H1 (cell line): ENCODE measurements at places on chromosomes 1 and 21. TPM values are rescaled to one million over a fixed set of nuclear protein-coding genes. Genes with fewer than 3 reads are reported as not detected.

The RBM34 gene
- total RNA-seq = 108 and 115 TPM in 2 replicates

The E2F2 gene
- 6.1 and 7.0 TPM in 2 replicates for total RNA-seq

The DNM3 gene
- 7.4 and 8.5 TPM in 2 replicates for total RNA-seq

The LAX1 gene
- total RNA-seq = 0.11 and 0.23 TPM in 2 replicates

The KIFAP3 gene
- 3.2 TPM in 2 replicates for total RNA-seq

The KIAA1614 gene
- 2.6 and 3.1 TPM in 2 replicates for total RNA-seq

The S100A8 gene
- total RNA-seq = not detected in 2 replicates

The MTHFR gene
- total RNA-seq = 17.9 and 18.5 TPM in 2 replicates

The FAM167B gene
- 3.2 and 3.9 TPM in 2 replicates for total RNA-seq

The ZBED6 gene
- 24.1 and 25.9 TPM in 2 replicates for total RNA-seq

The SH2D1B gene
- not detected in 2 replicates for total RNA-seq

The HOOK1 gene
- total RNA-seq = 34.5 and 39.5 TPM in 2 replicates

The ZBTB18 gene
- total RNA-seq = 14.0 and 14.4 TPM in 2 replicates

The TMEM52 gene
- 14.6 and 15.0 TPM in 2 replicates for total RNA-seq

The MSH4 gene
- 0.22 and 0.25 TPM in 2 replicates for total RNA-seq

The CYB561D1 gene
- total RNA-seq = 3.6 and 4.3 TPM in 2 replicates

The GJA8 gene
- not detected in 2 replicates for total RNA-seq

The SEC22B gene
- 10.7 and 11.6 TPM in 2 replicates for total RNA-seq

The HSD3B2 gene
- not detected in 2 replicates for total RNA-seq

- no peak overlapping the region for H3K4me3 ChIP-seq
- DNase-seq = no peak
- peaks cover 13% of the 10 kb centered on the region for H3K36me3 ChIP-seq
- no peaks in the 10 kb centered on the region for H3K27me3 ChIP-seq
Measured at GRCh38 chr1:55062801-55063576, 23.6 kb downstream of the PCSK9 start.

DNA sequence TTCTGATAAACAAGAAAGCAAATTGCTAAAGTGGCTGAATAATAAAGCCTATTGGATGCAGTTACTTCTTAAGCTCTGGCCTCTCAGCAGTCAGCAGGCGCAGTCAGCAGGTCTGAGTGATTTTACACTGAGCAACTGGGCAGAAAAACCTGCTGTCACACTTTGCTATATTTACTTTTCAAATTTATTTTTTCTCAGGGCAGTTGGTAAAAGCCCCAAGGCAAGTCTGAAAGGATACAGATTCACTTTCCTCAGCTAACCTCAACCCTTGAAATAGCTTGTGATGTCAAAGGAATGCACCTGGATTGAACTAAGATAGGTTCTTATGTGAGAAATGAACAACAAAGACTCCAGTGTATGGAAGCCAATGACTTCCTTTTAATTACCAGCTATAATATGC is 34.0 kb downstream of the ATP5PF start:
- no peak for DNase-seq
- no peaks in the 10 kb centered on the region for H3K4me1 ChIP-seq
- no peak overlapping the region for H3K27ac ChIP-seq
- no peaks in the 10 kb centered on the region; the same call in 1 of the 2 replicates for H3K36me3 ChIP-seq
- H3K27me3 ChIP-seq = no peaks in the 10 kb centered on the region

DNA sequence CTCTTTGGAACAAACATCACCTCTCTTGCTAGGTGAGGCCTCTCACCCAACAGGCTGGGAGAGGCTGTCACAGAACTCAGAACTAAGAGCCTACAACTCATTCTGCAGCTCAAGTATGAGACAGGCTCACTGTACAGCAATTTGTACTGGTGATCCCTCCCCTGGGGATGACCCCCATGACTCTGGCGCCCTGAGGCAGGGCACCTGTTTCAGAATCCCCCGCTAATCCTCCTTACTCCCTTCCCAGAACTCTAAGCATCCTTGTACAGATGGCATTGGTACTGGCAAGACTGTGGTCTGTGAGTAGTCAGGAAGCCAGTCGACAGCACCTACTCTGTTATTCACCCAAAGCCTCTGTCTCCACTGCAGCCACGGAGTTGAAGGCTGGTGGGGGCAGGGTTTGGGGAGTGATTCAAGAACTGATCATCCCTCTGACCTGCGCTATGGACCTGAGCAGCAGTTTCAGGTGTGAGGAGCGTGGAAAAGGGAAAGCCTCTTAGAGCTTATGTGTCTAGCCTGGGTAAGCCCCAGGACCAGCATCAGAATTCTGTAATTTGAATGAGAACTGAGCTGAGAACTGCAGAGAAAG is 655.5 kb downstream of the KIF26B start:
- no peaks in the 10 kb centered on the region for H3K27me3 ChIP-seq
- H3K4me3 ChIP-seq = no peak overlapping the region
- H3K4me1 ChIP-seq = peaks cover 5% of the 10 kb centered on the region; the same call in 1 of the 2 replicates

DNA sequence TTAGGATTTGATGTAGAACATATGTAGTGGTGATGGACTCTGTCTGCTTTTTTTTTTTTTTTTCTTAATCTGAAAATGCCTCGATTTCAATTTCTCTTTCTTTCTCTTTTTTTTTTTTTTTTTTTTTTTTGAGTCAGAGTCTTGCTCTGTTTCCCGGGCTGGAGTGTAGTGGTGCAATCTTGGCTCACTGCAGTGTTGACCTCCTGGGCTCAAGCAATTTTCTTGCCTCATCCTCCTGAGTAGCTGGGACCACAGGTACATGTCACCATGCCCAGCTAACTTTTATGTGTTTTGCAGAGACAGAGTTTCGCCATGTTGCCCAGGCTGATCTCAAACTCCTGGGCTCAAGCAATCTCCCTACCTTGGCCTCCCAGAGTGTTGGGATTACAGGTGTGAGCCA is 17.4 kb downstream of the MAST2 start:
- peaks cover 2% of the 10 kb centered on the region for H3K4me1 ChIP-seq
- H3K36me3 ChIP-seq = no peaks in the 10 kb centered on the region
- H3K27ac ChIP-seq = no peak overlapping the region
- no peak overlapping the region for H3K4me3 ChIP-seq

GRCh38 chr1:229732061-229732460 is 106.0 kb downstream of the URB2 start:
- H3K36me3 ChIP-seq = no peaks in the 10 kb centered on the region
- no peaks in the 10 kb centered on the region; the same call in 1 of the 2 replicates for H3K4me1 ChIP-seq
- DNase-seq = no peak
- H3K27me3 ChIP-seq = no peaks in the 10 kb centered on the region
- H3K4me3 ChIP-seq = no peak overlapping the region

- no peak overlapping the region for H3K27ac ChIP-seq
- H3K27me3 ChIP-seq = no peaks in the 10 kb centered on the region
- H3K4me3 ChIP-seq = no peak overlapping the region
- no peaks in the 10 kb centered on the region for H3K4me1 ChIP-seq
- no peak for DNase-seq
Measured at GRCh38 chr1:55051621-55052020, 12.3 kb downstream of the PCSK9 start.

- H3K36me3 ChIP-seq = no peaks in the 10 kb centered on the region
- H3K4me1 ChIP-seq = peaks cover 9% of the 10 kb centered on the region
- no peak overlapping the region for H3K4me3 ChIP-seq
- DNase-seq = no peak
Measured at GRCh38 chr1:222097588-222097987, 355.7 kb upstream of the DUSP10 start.

DNA sequence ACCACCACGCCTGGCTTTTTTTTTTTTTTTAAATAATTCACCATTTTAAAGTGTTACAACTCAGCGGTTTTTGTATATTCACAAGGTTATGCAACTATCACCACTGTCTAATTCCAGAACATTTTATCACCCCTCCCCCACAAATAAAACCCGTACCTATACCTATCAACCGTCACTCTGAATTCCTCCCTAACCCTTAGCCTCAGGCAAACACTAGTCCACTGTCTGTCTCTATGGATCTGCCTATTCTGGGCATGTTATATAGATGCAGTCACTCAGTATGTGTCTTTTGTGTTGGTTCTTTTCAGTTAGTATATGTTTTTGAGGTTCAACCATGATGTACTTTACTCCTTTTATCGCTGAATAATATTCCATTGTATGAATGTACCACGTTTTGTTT is 19.3 kb upstream of the GRHL3 start:
- no peaks in the 10 kb centered on the region; the same call in 1 of the 2 replicates for H3K4me1 ChIP-seq
- H3K4me3 ChIP-seq = no peak overlapping the region
- no peaks in the 10 kb centered on the region for H3K27me3 ChIP-seq

GRCh38 chr1:203627398-203627797 is 766 bp downstream of the ATP2B4 start:
- peak overlapping the region; percentile 71 for H3K4me3 ChIP-seq
- DNase-seq = no peak
- no peak overlapping the region for H3K27ac ChIP-seq
- H3K27me3 ChIP-seq = peaks cover 22% of the 10 kb centered on the region
- H3K4me1 ChIP-seq = peaks cover 9% of the 10 kb centered on the region

- no peak overlapping the region for H3K27ac ChIP-seq
- peaks cover 14% of the 10 kb centered on the region for H3K4me1 ChIP-seq
- no peak overlapping the region for H3K4me3 ChIP-seq
- no peaks in the 10 kb centered on the region for H3K36me3 ChIP-seq
- no peak for DNase-seq
- no peaks in the 10 kb centered on the region for H3K27me3 ChIP-seq
Measured at GRCh38 chr1:19396280-19396679, 84.2 kb downstream of the SLC66A1 start.

- DNase-seq = no peak
- no peaks in the 10 kb centered on the region for H3K4me1 ChIP-seq
- H3K27ac ChIP-seq = no peak overlapping the region
- H3K27me3 ChIP-seq = no peaks in the 10 kb centered on the region
- H3K4me3 ChIP-seq = no peak overlapping the region
Measured at GRCh38 chr1:12387641-12388040, 157.8 kb downstream of the VPS13D start.

DNA sequence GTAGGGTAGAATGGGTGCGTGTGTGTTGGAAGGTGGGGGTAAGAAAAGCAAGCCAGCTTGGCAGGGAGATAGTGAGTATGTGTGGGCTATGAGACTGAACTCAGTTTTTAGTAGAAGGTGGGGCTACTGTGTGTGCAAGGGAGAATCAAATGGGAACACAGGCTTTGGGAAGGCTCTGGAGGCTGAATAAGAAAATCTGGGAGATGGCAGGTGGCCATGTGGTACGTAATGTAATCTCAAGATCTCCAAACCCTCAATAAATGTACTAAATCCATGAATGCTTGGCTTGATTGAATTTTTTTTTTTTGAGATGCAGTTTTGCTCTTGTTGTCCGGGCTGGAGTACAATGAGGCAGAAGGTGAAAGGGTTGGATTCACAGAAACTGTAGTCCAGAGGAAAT is 3.5 kb upstream of the ZSCAN20 start:
- H3K4me3 ChIP-seq = no peak overlapping the region
- H3K4me1 ChIP-seq = peaks cover 7% of the 10 kb centered on the region; the same call in 1 of the 2 replicates
- no peak overlapping the region for H3K27ac ChIP-seq
- DNase-seq = no peak

GRCh38 chr1:23283667-23284602 is 60.1 kb downstream of the HNRNPR start:
- peaks cover 18% of the 10 kb centered on the region for H3K36me3 ChIP-seq
- no peaks in the 10 kb centered on the region for H3K4me1 ChIP-seq
- no peak overlapping the region for H3K4me3 ChIP-seq
- no peak for DNase-seq

- no peaks in the 10 kb centered on the region for H3K36me3 ChIP-seq
- no peaks in the 10 kb centered on the region for H3K27me3 ChIP-seq
- H3K4me3 ChIP-seq = no peak overlapping the region
- no peak for DNase-seq
Measured at GRCh38 chr1:168979276-168979675, 127.2 kb upstream of the ATP1B1 start.

- H3K27me3 ChIP-seq = no peaks in the 10 kb centered on the region
- H3K4me3 ChIP-seq = no peak overlapping the region
- H3K4me1 ChIP-seq = no peaks in the 10 kb centered on the region
- no peak for DNase-seq
Measured at GRCh38 chr1:93007941-93008577, 46.8 kb upstream of the DIPK1A start.

DNA sequence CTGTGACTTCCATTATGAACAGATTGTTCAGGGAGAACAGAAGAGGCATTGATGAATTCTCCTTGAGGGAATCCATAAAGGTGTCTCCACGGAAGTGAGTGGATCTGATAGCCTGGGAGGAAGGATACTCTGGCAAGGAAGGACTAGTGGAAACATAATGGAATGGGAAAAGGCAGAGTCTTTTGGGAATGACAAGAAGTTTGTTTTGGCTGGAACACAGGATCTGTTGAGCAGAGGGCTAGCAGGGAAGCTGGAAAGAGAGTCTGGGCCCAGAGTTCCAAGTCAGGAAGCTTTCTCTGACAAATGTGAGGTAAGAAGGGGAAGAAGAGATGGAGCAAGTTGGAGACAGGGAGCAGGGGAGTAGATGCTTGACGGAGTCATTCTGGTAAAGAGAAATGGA is 8.1 kb downstream of the ADAMTS5 start:
- no peak overlapping the region for H3K4me3 ChIP-seq
- peaks cover 2% of the 10 kb centered on the region; the same call in 1 of the 2 replicates for H3K27me3 ChIP-seq
- no peaks in the 10 kb centered on the region for H3K4me1 ChIP-seq

- no peak overlapping the region for H3K4me3 ChIP-seq
- no peaks in the 10 kb centered on the region for H3K36me3 ChIP-seq
- peaks cover 25% of the 10 kb centered on the region for H3K27me3 ChIP-seq
- H3K27ac ChIP-seq = no peak overlapping the region
- peaks cover 13% of the 10 kb centered on the region for H3K4me1 ChIP-seq
Measured at GRCh38 chr1:145958734-145959133, 917 bp upstream of the LIX1L start.

DNA sequence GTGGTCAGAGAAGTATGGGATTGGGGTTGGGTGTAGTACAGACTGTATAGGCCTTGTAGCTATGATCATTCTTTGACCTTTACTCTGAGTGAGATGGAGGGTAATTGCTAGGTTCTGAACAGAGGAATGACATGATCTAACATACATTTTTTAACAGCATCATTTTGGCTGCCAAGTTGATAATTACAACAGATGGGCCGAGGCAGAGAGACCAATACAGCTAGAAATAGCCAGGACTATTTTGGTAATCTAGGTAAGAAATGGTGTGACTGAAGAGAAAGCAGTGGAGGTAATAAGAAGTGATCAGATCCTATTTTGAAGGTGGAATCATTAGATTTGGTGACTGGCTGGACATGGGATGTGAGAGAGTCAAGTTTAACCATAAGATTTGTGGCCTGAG is 43.5 kb downstream of the RPAP2 start:
- no peak overlapping the region for H3K27ac ChIP-seq
- H3K4me3 ChIP-seq = no peak overlapping the region
- H3K27me3 ChIP-seq = no peaks in the 10 kb centered on the region
- DNase-seq = no peak

- H3K36me3 ChIP-seq = no peaks in the 10 kb centered on the region; the same call in 1 of the 2 replicates
- H3K4me3 ChIP-seq = no peak overlapping the region
- no peak for DNase-seq
- H3K27ac ChIP-seq = no peak overlapping the region
- no peaks in the 10 kb centered on the region for H3K27me3 ChIP-seq
- no peaks in the 10 kb centered on the region for H3K4me1 ChIP-seq
Measured at GRCh38 chr1:233081735-233082134, 131.3 kb downstream of the NTPCR start.

- no peaks in the 10 kb centered on the region for H3K27me3 ChIP-seq
- H3K4me3 ChIP-seq = no peak overlapping the region
- no peak for DNase-seq
- H3K27ac ChIP-seq = 0 out of 2 replicates have a peak overlapping the region, but pooled peaks have one; percentile 73
- H3K36me3 ChIP-seq = no peaks in the 10 kb centered on the region
Measured at GRCh38 chr1:54581621-54582035, 33.6 kb downstream of the ACOT11 start.

GRCh38 chr1:228837817-228838716 is 102.8 kb downstream of the RHOU start:
- H3K36me3 ChIP-seq = no peaks in the 10 kb centered on the region
- H3K27ac ChIP-seq = no peak overlapping the region
- no peaks in the 10 kb centered on the region for H3K4me1 ChIP-seq
- no peak overlapping the region for H3K4me3 ChIP-seq
- no peak for DNase-seq
- no peaks in the 10 kb centered on the region for H3K27me3 ChIP-seq
